Coronary artery (tissue), 2 donors: ENCODE measurements at places on chromosomes 6 and 20.

DNA sequence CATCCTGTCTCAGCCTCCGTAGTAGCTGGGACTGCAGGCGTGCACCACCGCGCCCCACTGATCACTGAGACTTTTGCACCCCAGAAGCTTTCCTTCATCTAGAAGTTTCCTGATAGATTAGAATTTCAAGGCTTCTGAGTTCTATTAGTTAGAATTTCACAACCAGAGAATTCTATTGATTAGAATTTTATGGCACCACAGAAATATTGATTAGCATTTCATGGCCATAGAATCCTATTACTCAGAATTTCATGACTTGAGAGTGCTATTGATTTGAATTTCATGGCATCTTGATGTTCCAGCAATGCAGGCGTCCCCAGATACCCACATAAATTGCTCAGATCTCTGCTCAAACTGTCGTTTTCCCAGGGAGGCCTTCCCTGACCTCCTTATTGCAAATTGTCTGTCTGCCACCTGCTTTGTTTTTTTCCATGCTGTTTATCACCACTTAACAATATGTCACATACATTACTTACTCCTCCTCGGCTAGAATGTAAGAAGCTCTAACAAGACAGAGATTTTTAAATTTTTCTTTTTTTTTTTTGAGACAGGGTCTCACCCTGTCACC, 16.9 kb upstream of the CBFA2T2 start:
- no peak for DNase-seq

- DNase-seq = no peak
These were observed 73.9 kb downstream of the DCDC2 start for GRCh38 chr6:24284006-24284405.

DNA sequence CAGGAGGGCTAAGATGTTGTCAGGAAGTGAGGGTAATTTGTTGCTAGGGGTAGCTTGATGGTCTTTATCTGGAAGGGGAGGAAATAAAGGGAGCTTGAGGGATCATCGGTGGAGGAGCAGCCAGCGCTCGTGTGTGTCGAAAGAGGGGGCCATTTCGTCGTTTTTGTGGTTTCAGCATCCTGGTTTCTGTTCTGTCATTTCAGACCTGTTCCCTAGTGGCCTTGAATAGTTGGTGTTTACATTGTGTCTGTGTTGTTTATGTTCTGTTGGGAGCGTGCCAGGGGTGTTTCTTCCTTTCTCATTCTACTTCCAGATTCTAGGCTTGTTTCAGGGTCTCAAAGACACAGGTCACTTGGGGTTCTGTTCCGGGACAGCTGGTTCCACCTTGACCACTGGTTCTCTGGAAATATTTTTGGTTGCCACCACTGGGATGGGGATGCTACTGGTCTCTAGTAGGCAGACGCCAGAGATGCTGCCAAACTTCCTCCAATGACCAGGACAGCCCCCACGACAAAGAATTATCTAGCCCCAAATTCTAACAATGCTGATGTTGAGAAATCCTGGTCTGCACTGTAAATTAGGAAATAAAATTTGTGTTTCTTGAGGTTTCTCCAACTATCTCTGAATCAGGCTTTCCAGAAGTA, 113.9 kb upstream of the NAA20 start:
- no peak for DNase-seq

DNA sequence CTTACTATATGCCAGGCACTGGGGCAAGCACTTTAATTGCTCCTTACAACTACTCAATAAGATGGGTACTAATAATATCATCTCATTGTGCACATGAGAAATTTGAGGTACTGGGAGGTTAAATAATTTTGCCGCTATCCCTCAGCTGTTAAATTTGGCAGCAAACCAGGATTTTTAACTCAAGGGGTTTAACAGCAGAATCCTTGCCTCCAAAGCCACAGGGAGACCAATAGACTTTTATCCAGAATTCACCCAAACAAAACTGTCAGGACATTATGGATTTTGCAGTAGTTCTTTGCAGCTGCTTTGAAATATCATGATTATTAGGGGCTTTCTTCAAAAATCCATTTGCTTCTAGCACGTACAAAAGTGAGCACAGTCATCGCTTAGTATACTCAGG, 136.2 kb downstream of the RPS12 start:
- no peak for DNase-seq

GRCh38 chr6:17817763-17818162, 111.0 kb upstream of the NUP153 start:
- no peak for DNase-seq

DNA sequence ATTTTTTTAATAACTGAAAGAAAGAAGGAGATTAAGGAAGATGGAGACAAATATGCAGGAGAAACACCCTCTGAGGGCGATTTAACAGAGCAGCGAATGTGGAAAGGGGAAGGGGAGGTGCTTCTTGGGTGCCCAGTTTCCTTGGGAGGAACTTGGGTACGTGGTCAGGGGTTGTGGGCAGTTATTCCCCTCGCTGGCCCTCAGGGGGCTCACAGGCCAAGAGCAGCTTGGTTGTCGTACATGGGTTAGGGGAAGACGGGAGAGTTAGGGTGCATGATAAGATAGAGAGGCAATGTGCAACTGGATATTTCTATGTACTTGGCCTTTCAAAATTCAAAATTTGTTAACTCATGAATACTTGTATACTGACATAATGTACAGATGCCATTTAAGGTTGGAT, 7.0 kb upstream of the TUBB2A start:
- DNase-seq = no peak

GRCh38 chr20:47362361-47363219, 6.1 kb upstream of the ZMYND8 start:
- no peak for DNase-seq

GRCh38 chr6:41976794-41977484, 35.3 kb upstream of the CCND3 start:
- no peak for DNase-seq

GRCh38 chr6:19836799-19837510, at the start of gene ID4:
Gene ID4, plus strand, starts transcription at chr6:19837370. Its CDS starts 385 bp downstream, at chr6:19837755.
- DNase-seq = peak; percentile 99

- no peak for DNase-seq
These were observed 58.4 kb upstream of the IER3 start for GRCh38 chr6:30802731-30803130.

DNA sequence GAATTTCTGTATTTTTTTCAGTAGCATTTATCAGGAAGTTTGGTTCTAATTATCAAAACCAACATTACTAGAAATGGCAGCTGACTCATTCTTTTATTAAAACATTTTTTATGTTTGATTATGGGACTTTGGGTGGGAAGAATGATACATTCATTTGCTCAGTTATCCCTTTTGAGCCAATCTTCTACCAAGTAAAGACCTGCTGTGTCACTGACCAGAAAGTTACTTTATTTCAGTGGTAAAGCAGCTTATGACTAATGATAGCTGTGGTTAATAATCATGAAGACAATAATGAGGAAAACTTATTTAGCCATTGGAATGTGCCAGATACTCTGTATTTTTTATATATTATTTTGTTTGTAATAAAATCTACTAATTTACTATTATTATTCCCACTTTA, 142.3 kb downstream of the FARS2 start:
- no peak for DNase-seq
